ENCODE measurements at places on chromosomes 2 and 18.
A peak's percentile ranks its signal among the peaks of the same experiment; 100 is the strongest.

GRCh38 chr2:162261032-162261945 is 18.0 kb upstream of the FAP start:
- DNase-seq: peak; percentile 61

- DNase-seq: no peak
Observed at GRCh38 chr2:43943323-43943722, 52.5 kb downstream of the LRPPRC start.

DNA sequence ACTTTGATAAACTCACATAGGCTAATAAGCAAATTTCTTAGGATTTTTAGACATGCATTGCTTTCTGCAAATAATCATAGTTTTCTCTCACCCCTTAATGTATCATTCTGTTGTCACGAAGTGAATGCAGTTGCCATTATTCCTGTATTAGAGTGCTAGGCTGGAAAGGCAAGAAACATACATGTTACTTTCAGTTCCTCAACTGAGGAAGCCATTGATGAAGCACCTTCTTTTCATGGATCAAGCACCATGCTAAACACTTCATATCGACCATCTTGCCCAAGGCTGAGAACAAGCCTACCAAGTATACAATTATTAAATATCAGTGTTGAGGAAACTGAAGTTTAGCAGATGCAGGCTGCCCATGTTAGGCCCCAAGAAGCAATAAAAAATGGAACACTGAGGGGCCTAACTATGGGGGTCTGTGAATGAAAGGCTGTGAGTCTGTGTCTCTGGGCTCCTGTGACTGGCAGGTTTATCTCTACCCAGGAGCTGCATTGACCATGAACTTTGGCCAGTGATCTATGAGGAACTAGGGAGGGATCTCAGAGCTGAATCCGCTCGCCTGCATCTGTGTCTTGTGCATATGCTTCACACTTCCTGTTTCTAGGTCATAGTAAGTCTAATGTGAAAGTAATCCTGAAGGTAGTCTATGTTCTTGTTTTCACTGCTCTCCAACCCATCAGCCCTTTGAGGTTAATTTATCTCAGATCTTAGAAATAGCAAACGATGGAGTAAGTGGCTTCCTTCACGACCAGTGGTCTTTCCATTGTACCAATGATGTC is 16.0 kb upstream of the TSPYL6 start:
- DNase-seq: no peak

- no peak for DNase-seq
Observed at GRCh38 chr2:169945515-169945914, 118.3 kb downstream of the UBR3 start.

DNA sequence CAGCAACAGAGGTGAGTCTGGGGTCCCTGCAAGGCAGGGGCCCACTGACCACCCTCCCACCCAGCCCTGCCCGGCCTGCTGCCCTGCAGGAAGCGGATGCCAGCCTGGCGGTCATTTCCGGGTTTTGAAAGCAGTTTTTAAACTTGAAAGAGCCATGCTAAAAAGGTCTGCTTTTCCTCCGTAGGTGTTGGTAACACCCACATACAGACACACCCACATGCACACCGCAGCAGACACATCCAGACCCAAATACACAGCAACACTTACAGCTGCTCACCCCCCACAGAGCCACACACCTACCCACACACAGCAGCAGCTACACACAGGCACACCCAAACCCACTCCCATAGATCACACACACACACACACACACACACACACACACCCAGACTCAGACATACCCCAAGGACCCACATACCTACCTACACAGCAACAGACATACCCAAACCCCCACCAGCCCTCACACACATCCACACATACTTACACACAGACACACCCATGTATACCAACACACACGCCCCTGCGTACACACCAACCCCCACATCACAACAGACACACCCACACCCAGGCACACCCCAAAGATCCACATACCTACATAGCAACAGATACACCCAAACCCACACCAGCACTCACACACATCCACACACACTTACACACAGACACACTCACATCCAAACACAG is 7.6 kb downstream of the ZFP36L2 start:
- DNase-seq: no peak

DNA sequence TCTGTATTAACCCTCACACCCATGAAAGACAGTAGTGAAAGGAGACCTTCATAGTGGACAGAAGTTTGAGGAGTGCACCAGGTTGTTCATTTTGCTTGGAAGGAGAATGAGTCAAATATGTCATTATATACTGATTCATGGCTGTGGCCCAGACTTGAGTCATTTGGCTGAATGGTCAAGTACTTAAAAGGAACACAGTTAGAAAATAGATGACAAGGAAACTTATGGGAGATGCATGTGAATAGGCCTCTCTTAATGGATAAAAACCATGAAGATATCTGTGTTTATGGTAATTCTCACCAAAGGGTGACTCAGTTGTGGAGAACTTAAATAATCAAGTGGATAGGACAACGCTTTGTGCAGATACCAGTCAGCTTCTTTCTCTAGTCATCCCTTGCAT is 524.7 kb upstream of the CNTNAP5 start:
- DNase-seq: no peak

DNA sequence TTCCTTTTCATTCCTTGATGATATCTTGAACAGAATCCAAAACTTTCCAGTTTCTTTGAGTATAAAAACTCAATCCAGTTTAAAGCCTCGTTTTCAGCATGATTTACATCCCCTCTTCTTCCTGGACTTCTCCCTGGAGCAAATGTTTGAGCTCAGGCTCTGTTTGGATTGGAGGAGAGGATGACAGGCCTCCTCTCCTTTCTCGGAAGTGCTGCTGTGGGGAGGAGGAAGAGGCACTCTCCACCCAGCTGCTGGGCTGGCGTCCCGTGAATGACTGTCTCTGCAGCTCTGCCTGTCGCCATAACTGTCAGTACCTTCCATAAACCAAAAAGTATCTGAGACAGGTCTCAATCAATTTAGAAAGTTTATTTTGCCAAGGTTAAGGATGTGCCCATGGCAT is 238.2 kb upstream of the AGAP1 start:
- DNase-seq: peak; percentile 57

GRCh38 chr2:111135910-111136297 is 15.2 kb downstream of the BCL2L11 start:
- peak; percentile 23 for DNase-seq

DNA sequence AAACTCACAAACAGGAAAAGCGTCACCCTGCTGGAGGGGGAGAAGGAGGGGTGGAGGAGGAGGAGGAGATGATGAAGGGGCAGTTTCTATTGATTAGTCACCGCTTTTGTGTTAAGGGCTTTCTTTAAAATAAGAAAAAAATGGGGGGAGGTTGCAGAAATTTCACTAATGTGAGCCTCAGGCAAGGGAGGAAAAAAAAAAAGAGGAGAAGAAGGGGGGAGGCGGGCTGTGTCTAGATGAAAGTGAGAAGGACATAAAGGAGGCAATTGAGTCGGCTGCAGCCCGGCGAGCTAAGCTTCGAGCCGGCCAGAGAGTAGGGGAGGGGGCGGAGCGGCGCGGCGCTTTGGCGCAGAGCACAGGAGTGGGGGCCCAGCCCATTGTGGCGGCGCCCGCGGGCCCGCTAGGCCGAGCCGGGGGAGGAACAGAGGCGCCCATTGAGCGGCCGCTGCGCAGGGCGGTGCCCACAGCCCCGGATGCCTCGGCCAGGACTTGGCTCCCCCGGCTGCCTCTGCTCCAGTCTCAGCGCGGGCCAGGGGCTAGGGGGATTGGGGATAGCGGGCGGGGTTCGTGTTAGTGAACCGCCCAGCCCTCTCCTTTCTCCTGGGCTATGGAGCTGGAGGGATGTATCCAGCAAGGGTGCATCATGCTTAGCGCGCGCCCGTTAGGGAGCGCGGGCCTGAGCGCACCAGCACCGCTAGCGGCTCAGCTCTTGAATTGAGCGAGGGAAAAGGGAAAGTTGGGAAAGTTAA is 7.9 kb downstream of the PAX3 start:
- no peak for DNase-seq

GRCh38 chr2:181812106-181812743 is 79.3 kb upstream of the ITPRID2 start:
- no peak for DNase-seq

DNA sequence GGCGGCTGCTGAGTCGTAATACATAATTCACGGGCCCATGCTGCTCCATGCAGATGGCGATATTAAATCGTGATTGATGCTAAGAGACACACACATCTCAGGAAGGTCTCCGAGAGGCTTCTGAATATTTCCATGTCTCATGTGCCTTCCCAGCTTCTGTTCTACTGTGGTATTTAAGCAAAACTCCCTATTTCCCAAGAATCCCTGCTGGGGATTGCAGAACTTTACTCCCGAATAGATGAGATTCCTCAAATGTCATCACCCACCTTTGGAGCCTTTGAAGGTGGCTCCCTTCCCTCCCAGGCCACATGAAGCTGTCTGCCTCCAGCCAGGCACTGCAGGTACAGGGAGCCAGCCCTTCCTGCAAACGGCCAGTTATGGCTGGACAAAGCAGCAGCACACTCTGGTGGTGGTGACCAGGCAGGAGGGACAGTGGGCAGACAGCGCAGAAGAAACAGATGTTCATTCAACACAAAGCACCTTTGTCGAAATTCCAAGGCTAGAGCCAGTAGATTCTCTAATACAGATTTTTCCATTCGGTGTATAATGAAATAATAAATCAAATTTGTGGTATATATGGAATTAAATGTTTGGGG is 14.1 kb downstream of the NRP2 start:
- no peak for DNase-seq

DNA sequence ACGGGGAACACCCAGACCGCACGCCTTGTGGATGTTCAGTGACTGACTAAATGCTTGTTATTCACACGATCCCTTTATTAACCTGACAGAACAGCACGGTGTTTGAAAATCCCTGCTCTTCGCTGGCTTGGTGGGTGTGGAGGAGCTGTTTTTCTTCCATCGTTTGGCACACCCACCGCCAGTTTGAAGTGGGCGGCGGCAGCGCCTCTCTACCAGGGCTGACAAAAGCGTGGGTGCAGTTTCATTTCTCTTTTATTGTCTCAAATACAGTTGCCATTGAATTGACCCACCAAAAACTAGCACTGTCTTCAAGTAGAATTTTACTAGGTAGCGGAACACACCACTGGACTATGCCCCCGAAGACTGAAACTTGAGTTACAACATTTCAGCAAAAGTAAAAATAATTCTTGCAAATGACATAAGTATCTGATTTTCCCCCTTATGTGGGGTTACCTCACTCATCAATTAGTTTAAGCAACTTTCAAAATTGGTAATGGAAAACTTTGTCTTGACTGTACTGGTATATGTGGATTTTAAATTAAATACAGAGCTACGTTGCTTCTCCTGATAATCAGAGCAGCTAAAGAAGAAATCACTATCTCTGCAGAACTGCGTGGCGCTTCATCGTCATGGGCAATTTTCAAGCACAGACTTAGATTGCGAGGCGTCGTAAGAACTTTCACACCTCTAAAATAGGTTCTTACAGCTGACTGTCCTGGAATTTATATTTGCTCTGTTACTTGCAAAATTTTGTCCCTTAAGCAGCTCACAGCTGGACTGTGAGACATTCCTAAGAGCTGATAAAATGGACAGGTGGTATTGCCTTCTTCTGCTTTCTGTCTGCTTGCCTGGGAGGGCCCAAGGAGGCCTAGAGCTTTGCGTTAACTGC is 60.9 kb downstream of the LDLRAD4 start:
- no peak for DNase-seq

DNA sequence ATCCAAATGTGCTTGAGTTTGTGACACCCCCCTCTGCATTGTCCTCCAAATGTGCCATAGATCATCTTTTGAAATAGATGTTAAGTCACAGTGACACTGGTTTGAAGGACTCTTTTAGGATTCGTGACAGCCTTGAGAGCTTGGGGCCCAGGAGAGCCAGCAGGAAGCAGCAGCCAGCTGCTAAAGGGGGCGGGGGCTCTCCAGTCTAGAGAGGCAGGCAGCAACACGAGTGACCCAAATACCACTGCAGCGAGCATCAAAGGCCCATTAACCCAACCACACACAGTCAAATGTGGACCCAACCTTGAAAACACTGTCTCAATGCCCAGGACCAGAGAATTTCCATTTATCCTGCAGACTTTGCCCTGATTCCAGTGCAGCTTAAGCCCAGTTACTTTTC is 75.6 kb downstream of the ZBTB7C start:
- no peak for DNase-seq

DNA sequence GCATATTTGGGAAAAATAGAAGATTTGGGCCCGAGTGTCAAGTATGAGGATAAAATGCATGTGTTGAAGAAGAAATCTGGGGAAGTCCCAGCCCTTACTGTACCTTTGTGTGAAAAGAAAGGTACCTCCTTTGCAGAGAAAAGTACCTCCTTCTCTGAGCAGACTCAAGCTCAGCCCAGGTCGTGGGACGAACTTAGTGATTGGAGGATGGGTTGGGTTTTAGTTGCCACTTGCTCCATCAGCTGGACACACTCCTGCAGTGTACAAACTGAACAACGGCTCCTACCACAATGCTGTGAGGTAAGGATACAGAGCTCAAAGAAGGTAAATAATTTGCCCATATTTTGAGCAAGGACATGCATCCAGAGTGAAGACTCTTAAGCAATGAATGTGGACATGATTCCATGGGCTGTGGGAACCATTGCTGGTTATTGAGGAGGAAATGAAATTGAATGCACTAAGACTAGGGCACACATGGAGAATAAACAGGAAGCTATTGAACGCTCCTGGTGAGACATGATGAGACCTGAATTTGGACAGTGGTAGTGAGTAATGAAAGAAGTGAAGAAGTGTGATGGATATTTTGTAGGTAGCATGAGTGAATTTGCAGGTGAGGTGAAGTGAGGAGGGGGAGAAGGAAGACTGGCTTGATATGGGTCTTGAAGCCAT is 49.8 kb upstream of the IL1RL1 start:
- DNase-seq: no peak

DNA sequence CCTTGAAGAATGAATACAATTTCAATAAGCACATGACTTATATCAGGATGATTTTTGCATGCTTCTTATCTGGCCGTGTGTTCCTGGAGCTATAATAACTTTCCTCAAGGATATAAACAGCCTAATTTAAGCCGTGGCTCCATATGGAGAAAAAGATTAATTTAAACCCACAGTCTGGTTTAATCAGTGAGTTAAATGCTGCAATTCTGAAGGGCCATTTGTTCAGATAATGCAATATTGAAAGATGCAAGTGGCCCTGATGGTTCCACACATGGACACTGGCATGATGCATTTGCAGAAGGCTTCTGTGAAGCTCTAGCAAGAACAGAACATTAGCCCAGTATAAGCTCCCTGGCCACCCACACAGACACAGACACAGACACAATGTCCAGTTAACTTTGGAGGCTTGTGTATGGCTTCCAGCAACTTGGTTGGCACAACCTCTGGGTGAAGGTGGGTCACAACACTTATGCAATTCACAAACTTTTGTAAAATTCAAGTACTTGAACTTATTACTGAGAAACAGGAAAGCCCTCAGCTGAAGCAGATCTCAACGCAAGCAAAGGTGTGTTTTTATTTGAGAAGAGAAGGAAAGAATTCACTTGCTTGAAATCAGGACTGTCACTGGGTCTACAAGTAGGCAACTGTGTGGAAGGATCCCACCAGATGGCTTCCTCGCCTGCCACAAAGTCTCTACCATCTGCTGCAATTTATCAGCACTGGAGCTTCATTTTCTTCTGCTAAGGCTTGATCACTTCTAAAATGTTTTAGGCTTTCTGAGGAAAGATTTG is 63.3 kb downstream of the MDH1 start:
- no peak for DNase-seq
